ENCODE measurements at places on chromosomes 4 and X. TPM values are rescaled to one million over a fixed set of nuclear protein-coding genes. Genes with fewer than 3 reads are reported as not detected.

MAGEA2 gene
- not detected for total RNA-seq

TMEM144 gene
- 2.0 TPM for total RNA-seq

RENBP gene
- total RNA-seq, result 0.98 TPM

IL1RAPL2 gene
- total RNA-seq, result not detected

SPANXA1 gene
- not detected for total RNA-seq

CSAG1 gene
- not detected for total RNA-seq

IL2 gene
- not detected for total RNA-seq

HSFX2 gene
- not detected for total RNA-seq

MAGEC2 gene
- total RNA-seq, result not detected

CCDC149 gene
- total RNA-seq, result 1.6 TPM

FAM47E gene
- 0.51 TPM for total RNA-seq

PAGE5 gene
- total RNA-seq, result not detected

FRYL gene
- 28.4 TPM for total RNA-seq

GAGE12F gene
- total RNA-seq, result not detected

CFAP97 gene
- 14.7 TPM for total RNA-seq

ERCC6L gene
- 0.25 TPM for total RNA-seq

GPR34 gene
- total RNA-seq, result not detected

NKX3-2 gene
- not detected for total RNA-seq

LIMCH1 gene
- 9.1 TPM for total RNA-seq

MAGEA9B gene
- not detected for total RNA-seq

MAP3K15 gene
- total RNA-seq, result 0.16 TPM

All from mesangial cell (primary cell).